CD4-positive, alpha-beta T cell treated with Interleukin-17A for 1 hour (primary cell): ENCODE measurements at places on chromosomes 3 and 15.

DNA sequence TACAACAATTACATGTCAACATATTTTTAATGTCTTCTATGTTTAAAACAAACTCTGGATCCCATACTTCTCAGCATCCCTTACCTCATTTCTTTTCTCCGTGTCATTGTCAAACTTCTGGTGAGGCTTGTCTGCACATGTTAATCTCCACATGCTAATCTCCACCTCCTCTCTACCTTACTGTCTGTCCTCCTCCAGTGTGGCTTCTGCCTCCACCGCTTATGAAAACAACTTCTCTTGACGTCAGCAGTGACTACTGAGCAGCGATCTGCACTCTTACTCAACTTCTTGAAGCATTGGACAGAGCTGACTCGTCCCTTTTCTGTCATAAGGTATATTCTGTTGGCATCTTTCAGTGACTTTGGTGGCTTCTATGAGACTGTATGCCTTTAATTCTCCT, 338.2 kb upstream of the THRB start:
- no peak for DNase-seq

- no peak for DNase-seq
Observed at GRCh38 chr3:76624164-76624563, 415.7 kb upstream of the ROBO2 start.

DNA sequence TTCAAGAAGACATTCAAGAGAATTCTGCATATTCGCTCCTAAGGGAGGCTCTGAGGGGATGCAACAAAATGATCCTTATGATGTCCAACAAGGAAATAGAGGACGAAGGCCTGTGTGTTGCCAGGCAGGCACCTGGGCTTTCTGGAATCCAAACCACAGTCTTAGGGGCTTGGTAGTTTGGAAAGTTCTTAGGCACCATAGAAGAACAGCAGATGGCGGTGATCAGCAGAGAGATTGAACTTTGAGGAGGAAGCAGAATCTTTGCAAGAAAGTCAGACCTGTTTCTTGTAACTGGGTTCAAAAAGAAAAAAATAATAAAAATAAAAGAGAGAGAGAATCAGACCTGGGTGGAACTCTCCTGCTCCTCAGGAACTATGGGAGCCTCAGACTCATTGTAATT, 11.7 kb upstream of the ATG7 start:
- no peak for DNase-seq

DNA sequence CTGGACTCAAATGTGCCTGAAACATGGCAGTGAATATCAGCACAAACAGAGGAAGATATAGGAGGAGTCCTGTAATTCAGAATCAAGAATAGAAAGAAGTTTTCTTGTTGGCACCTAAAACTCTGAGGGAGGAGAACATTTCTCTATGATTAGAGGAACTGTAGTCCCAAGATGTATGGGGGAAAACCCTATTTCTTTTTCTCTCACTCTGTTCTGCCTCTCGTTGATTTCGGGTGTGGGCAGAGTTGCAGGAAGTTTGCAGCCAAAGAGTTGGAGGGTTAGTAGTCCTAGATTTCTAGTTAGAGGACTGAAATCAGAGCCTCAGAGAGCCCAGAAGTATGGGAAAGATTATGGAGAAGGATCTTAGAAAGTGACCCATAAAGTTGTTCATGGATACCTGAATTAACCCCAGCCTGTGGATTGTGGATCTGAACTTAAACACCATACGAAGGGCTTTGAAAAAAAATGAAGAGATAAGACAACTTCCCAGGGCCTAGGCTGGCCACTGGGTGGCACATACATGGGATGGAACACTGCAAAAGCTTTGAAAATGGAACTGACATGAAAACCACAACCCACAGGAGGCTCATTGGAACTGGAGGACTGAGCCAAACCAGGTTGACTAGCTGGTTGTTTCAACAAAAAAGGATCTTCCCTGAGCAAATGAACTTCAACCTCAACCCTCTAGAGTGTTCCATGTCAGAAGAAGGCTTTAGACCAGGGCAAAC, 34.6 kb downstream of the FMN1 start:
- no peak for DNase-seq

GRCh38 chr15:63474810-63475316, 29.5 kb upstream of the USP3 start:
- no peak for DNase-seq
